ENCODE measurements at places on chromosomes 16 and 17.

- ATAC-seq, result no peak
These were observed 1.2 kb downstream of the HSDL1 start for GRCh38 chr16:84143784-84144199.

GRCh38 chr16:86403541-86404163, 106.7 kb upstream of the FOXF1 start:
- ATAC-seq, result no peak

GRCh38 chr16:8905795-8906591, 23.8 kb downstream of the LITAFD start:
- ATAC-seq, result no peak

DNA sequence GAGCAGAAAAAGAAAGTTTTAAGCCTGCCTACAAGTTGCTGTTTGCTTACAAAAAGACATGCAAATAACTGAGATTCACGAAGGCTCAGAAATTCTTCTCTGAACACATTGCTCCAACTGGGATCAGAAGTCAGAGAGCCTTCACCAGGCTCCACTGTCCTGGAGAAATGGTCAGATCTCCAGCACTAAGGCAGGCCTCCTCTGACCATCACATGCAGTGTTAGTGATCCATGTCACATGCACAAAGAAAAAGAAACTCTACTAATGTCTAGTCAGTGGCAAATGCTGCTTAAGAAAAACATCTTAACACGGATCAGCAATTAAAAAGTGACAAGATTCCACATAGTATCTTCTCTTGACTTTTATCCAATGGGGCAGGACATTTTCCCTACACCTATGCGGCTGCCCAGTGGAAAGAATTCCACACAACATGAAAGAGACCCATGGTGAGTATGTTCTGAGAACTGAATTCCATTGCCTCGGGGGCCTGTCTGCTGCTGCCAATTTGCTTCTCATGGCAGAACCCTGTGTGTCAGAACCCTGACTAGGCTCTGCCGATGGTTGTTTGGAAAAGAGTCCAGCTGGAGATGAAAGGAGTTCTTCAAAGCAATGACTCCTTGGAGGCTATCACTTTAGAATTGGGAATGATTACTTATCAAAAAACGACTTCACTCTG, 96.6 kb downstream of the HIC1 start:
- ATAC-seq, result no peak

- no peak for ATAC-seq
These were observed 157.7 kb downstream of the CDH11 start for GRCh38 chr16:64964126-64964540.

GRCh38 chr17:9141425-9141753, 120.1 kb downstream of the NTN1 start:
- no peak for ATAC-seq

GRCh38 chr16:27907457-27907972, 156.0 kb downstream of the GSG1L start:
- ATAC-seq, result no peak

GRCh38 chr17:29933379-29933778, 3.4 kb upstream of the SSH2 start:
- ATAC-seq, result no peak
